ENCODE measurements at places on chromosomes 1 and 21. TPM values are rescaled to one million over a fixed set of nuclear protein-coding genes. Genes with fewer than 3 reads are reported as not detected.

CLDN8 gene
- not detected for total RNA-seq

LHX4 gene
- total RNA-seq, result not detected

PALMD gene
- total RNA-seq, result not detected

SLC35F3 gene
- total RNA-seq, result 2.4 TPM

TMEM9 gene
- 30.2 TPM for total RNA-seq

OLFML2B gene
- total RNA-seq, result not detected

OR6P1 gene
- total RNA-seq, result not detected

PIGV gene
- 20.0 TPM for total RNA-seq

FAM3B gene
- total RNA-seq, result not detected

DNA sequence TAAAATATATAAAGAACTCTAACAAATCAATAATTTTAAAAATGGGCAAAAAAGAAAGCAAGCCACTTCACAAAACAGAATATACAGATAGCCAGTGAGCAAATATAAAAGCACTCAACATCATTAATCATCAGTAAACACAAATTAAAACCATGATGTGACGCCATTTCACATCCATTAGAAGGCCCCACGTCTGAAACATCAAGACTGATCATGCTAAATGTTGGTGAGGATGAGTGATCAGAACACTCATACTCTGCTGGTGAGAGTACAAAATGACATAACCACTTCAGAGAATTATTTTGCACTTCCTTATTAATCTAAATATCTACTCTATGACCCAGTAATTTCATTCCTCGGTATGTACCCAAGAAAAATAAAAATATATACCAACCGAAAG lies 512.2 kb upstream of the NR5A2 start:
- DNase-seq, result no peak

DNA sequence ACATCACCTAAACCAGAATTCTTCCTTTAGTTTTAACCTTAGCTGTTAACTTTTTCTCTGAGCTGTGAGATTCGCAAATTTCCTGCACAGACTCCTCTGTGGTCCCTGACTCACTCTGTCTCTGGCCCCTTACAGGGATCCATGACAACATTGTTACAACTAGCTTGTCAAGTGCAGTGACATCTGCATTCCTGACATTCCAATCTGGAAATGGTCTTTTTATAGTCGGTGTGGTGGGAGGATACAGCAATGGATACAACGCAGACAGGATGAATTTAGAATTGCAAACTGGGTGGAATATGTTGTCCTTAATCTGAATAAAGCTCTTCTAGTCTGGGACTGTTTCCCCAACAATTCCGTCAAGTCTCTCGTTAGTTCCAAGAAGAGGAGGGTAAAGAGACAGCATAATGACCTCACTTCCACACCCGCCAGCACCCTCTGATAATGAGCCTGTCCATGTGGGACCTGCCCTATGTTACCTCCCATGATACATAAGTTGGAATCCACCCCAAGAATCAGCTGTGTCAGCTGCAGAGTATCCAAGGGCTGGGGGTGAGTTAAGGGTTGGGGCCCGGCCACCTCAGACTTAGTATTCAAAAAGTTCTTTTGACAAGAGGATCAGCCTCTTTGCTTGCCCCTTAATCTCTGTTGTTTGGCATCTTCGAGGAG lies 49.4 kb downstream of the ILDR2 start:
- DNase-seq, result no peak

DNA sequence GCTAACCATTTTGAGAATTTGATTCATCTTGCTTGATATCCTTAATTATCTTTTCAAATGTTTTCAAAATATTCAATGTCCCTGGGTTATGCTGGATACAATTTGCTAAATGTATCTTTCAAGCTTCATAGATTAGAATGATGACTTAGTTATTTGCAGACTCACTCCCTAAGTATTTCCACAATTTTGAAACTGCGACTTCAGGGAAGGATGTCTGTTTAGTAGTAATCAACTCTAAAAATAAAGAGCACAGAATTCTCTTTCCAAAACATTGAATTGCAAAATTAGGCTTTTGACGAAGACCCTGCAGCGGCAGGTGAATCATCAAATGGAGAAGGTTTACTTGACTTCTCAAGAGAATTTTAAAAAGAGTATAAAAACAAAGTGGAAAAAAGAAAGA lies 14.2 kb downstream of the RGS1 start:
- DNase-seq, result no peak

DNA sequence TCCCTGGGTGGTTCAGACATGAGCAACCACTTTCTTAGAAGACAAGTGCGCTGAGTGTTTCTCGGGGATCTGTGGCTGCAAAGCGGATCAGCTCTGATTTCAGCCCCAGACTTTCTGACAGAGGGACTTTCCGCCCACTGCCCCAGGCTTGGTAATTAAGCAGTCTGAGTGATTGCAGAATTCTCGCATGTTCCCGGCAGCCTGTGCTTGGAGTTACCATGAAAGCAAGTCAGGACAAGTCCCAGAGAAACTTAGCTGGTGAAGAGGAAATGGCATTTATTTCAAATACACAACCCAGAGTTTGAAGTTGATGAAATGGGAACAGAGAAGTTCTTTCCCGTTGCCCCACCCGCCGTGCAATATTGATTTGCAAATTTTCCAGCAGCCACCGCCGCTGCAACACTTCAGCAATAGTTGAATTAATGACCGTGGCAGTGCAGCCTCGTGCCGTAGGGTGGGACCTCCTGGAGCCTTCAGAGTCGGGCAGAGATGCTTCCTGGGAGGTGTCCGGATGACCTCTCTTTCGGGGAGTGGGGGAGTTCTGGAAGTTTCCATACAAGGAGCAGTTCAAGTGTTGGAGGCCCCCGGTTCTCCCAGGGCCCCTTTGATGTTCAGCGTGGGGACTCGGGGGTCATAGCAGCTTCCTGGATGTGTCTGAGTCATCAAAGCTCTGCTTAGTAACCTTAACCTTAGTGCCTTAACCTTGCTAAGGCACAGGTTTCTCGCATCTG lies 134.7 kb downstream of the KAZN start:
- no peak for DNase-seq

- DNase-seq, result no peak
Observed at GRCh38 chr1:59349101-59349500, 52.2 kb downstream of the FGGY start.

DNA sequence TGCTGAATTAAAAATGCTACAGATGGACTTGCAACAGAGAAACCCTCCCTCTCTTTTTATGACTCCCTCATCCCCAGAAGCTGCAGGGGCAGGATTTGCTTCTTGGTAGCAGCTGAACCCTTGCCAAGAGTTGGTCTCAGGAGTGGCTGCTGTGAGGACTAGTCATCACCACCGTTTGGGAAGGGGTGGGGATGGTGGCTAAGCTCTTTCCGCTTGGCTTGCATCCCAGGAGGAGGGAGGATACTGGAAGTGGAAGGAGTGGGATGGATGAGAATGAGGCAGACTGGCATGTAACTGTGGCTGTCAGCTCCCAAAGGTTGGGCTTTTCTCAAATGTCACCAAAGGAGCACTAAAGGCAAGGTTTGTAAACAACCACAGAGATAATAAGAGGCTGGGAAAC lies 50.8 kb upstream of the COL24A1 start:
- no peak for DNase-seq

DNA sequence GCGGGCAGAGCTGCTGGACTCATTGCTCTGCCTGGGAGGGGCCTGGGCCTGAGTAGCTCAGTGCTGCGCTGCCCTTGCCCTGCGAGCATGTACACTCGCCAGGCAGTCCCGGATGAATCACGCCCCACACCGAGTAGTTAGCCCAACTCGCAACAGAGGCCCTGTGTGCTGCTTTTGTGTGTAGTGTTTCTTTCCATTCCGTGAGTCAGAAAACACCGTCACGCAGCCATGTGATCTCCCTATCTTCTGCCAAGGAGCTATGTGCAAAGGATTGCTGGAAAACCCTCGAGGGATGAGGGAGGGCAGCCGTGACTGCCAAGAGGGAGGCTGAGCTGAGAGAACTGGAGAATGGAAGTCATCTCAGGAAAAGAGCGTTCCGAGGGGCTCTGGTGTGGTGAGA lies 37.3 kb downstream of the NENF start:
- DNase-seq, result no peak

GRCh38 chr1:86861424-86861823 lies 52.5 kb downstream of the SELENOF start:
- no peak for DNase-seq

DNA sequence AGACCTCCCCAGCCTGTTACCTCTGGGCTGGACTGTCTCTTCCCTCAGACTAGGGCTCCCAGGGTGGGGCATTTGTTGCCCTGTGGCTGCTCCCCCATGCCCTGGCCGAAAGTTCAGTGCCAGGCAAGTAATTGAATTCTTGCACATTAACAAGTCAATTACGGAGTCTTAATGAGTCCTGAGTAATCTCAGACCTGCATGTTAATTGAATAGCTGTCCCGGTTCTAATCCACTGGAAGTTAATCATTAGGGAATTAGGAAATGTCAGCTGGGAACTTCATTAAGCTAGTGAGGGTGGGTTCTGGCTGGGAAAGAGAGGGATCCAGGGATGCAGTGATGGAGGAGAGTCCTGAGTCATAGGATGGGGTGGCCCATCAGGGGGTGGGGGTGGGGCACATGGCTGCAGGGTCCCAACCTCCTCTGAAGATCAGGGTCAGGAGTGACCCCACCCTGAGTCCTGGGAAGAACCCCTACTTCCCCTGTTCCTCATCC lies 47.1 kb upstream of the CSF3R start:
- DNase-seq, result no peak

DNA sequence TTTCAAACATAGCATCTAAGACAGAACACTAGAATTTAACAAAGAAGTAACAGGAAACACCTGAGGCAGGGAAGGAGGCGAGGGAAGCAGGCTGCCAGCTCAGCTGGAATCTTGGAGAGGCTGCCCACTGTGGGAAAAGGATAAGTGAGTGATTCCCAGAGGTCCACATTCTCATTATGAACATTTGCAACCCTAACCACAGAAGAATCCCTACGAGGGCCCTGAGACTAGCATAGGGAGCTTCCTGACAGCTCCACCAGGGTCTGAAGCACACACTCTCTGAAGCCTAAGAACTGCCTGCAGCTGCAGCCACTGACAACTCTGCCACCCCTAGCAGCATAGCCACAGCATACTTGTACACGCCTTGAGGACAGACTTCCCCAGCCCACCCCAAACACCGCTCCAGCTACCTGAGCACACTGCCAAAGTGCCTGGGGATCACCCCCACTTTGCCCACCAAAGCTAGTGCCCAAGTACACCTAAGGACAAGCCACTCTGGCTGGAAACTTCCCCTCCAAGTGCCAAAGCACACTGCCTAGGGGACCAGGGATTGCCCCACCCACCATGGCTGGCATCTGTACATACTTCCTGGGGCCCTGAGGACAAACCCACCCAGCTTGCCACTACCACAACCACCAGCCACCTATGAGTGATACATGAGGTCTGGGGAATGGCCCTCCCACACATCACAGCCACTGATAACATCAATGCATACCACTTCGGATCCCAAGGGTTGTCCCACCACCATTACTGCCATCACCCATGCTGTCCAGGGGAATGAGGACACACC lies 76.6 kb upstream of the GUCA2A start:
- no peak for DNase-seq

DNA sequence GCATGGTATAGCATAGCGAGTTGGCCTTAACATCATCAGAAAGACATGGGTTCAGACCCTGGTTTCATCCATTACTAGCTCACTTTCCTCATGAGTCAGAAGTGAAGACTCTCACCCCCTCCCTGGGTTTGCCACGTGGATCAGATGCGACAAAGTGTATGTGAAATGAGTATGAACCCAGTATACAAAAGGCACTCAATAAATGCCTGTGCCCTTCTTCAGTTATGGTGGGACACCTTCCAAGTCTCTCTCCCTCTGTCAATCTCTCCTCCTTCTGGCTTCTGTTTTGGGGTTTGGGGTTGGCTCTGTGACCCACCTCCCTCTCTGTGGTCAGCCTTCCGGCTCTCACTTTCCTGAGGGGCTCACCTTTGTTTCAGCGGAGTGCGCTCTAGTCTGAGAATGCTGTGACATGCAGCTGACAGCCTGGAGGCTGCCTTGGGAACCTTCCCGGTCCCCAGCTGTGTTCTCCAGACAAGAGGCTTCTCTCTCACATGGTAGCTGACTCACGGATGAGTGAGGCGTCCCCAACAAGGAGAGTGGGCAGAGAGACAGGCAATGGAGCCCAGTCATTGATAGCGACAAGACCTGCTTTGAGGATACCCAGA lies 155.0 kb upstream of the EDN2 start:
- DNase-seq, result peak; percentile 79

DNA sequence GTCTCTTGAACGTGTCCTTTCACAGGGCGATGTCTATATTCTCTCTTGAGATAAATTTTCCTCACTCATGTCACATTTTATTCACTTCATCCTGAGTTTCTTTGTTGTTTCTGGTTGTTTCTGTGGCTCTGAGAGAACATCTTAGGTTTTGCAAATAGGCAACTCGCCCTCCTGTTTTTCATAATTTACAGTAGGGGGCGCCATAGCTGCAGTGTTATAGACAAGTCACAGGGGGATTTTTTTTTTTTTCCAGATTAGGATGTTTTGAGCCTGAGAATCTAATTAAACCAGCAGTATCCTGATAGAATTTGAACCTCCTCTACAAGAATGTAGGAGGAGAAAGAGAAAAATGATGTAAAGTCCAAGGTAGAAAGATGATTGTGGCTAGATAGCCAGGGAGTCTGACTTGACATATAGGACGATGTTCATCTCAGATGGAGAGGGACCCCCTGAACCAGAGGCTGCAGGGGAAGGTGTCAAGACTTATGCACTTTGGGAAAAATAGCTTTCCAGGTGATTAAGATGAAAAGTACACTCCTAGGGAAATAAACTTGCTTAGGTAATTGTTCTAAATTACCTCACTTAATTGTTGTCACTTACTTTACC lies 76.3 kb downstream of the ZP4 start:
- DNase-seq, result no peak

GRCh38 chr1:218459450-218459849 lies 114.3 kb downstream of the TGFB2 start:
- no peak for DNase-seq

DNA sequence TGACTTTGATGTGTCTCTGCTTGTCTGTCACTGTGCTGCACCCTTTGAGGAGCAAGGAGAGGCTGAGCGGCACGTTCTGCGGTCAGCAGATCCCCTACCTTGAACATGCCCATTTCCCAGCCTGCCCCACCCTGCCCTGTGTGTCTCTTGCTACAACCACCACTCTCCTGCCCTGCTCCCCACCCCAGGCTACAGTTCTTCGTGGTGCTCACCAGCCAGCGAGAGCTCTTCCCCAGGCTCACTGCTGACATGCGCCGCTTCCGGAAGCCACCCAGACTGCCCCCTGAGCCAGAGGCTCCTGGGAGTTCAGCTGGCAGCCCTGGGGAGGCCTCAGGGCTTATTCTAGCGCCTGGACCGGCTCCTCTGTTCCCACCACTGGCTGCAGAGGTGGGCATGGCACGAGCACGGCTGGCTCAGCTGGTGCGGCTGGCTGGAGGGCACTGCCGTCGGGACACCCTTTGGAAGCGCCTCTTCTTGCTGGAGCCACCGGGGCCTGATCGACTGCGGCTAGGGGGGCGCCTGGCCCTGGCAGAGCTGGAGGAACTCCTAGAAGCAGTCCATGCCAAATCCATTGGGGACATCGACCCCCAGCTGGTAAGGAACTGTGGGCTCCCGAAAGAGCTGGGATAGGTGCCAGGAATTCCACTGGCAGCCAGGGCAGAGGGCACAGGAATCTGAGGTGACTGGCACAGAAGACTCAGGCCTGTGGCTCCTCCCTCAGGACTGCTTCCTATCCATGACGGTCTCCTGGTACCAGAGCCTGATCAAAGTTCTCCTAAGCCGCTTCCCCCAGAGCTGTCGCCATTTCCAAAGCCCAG lies 5.6 kb downstream of the HYI start:
- no peak for DNase-seq

GRCh38 chr1:32966900-32967299 lies 2.3 kb upstream of the RNF19B start:
- no peak for DNase-seq

GRCh38 chr1:193841857-193842256 lies 655.4 kb upstream of the B3GALT2 start:
- no peak for DNase-seq

Data from activated T-cell treated with anti-CD3 and anti-CD28 coated beads, Interleukin-2, amount 50 U/mL, for 72 hours (primary cell).